Hematopoietic multipotent progenitor cell treated with erythropoietin and hydrocortisone succinate and interleukin-3 and kit ligand, for 15 days (in vitro differentiated cells): ENCODE measurements at places on chromosomes 12 and 14.

GRCh38 chr12:19688532-19688931, 249.2 kb downstream of the AEBP2 start:
- DNase-seq, result no peak

- DNase-seq, result peak; percentile 28
Measured at GRCh38 chr12:101414533-101415119, 7.1 kb upstream of the ARL1 start.

DNA sequence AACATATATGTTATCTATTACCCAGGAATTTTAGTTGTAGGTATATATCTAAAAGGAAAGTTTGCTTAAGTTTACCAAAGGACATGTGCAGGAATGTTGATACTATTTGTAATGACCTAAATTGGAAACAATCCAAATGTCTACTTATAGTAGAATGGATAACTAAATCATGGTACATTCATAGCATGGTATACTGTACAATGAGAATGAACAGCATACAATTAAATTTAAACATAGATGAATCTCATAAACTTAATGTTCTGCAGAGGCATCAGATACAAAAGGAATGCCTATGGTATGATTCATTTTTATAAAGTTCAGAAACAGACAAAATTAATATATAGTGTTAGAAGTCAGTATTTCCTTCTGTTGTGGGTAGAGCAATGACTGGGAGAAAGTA, 135.4 kb downstream of the GPHN start:
- DNase-seq, result no peak

DNA sequence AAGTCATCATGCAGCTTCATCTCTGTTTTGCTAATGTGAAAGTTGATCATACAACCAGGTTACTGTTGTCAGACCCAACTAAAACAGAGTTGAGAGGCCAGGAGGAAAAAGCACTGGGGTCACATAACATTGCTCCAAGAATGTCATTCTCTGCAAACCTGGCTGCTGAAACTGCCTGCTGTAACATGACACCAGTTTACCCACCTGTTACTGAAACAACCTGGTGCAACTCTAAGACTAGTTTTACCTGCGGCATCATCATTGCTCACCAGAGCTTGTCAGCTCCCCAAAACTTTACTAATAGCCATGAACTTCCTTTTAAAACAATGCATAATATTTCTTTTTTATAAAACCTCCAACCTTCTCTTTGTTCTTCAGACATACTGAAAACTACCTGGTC, 30.7 kb upstream of the DEGS2 start:
- DNase-seq, result no peak

GRCh38 chr14:36510078-36510799, 9.8 kb downstream of the NKX2-1 start:
- DNase-seq, result no peak

DNA sequence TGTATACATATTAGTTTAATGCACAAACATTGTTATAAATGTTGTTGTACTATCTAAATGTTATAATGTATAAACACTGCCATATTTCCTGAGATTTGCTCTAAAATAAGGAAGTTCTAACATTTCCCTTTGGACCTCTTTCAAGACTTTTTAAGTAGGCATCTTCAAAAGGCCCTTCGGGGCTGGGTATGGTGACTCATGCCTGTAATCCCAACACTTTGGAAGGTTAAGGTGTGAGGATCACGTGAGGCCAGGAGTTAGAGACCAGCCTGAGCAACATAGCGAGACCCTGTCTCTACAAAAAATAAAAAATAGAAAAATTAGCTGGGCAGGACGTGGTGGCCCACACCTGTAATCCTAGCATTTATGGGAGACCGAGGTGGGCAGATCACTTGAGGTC, 35.5 kb downstream of the FBLN5 start:
- DNase-seq, result no peak

GRCh38 chr14:106605548-106606448, 1079.4 kb downstream of the TMEM121 start:
- DNase-seq, result peak; percentile 59

DNA sequence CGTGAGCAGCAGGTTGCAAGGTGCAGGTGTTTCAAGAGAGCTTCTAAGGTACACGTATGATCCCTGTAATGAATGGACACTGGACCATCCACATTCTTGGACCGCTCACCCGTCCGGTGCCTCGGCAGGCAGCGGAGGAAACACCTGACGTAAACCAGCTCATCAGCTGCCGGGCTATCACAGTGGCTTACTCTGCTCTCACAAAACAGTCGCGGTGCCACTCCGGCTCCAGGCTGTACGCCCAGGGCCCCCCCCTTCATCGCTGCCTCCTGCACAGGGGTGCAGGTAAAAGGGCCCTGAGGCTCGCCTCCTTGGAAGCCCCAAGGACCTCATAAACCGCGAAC, 436 bp downstream of the VPS33A start:
- DNase-seq, result no peak

DNA sequence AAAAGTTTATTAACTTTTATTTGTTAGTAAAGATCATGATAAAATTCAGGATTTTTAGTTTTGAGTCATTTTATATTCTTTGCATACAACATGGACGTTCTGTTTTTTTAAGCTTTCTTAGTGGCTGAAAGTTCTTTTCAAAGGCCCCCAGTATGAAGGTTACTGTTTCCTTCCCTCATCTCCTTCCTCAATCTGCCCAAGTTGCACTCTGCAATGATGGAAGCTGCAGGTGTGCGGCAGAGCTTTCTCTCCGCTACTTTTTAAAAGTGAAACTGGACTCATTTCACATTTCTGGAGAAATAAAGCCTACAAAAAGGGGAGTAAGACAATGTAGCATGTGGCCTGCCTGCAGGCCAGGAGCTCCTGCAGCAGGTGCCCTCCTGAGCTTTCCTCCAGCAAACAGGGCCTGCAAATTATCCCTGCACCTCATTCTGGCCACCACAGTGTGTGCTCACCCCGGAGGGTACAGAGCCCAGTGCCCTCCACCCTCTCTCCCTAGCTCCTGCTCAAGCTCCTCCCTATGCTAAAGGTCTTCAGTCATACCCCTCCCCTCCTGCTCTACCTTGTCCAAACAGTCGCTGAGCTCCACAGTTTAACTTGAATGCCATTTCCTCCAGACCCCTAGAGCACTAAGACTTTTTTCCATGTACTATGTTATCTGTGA, 78.9 kb downstream of the SETD3 start:
- DNase-seq, result no peak

- DNase-seq, result no peak
Measured at GRCh38 chr14:90645842-90646443, 170.3 kb downstream of the TTC7B start.

DNA sequence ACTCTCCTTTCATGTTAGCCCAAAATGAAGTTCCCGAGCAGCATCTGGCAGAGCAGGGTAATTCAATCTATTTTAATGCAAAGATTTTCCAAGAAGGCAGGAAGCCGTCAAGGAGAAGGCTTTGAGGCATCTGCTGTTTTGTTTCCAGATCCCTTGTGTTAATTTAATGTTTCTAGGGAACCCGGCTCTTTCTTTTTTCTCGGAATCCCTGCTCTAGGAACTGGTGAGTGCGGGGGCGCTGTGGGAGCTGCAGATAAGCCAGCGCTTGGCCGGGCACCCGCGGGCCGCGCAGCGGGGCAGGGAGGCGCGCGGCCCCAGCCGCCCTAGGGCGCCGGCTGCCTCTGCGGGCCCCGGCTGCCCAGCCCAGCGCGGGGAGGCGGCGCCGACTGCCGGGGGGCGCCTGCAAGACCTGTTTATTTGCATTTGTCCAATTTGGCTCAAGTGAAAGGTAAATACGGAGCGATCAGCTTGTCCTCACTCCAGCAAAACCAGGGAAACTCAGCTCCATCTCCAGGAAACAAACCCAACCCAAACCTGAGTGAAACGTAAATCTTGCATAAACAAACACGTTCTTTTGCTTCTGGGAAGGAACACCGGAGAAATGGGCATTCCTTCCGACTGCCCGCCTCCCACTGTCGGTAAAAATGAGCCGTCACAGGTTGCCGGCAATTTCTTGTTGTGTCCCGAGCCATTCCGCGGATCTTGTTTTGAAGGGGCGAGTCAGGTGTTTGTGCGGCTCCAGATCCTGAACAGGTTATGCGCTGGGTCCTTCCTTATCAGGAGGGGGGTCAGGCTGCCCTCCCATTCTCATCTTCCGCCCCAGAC, 65.1 kb downstream of the CRADD start:
- DNase-seq, result peak; percentile 93

GRCh38 chr12:61536525-61536924, 723.7 kb upstream of the USP15 start:
- no peak for DNase-seq

GRCh38 chr14:104685216-104685997, 4.0 kb upstream of the INF2 start:
- DNase-seq, result no peak

DNA sequence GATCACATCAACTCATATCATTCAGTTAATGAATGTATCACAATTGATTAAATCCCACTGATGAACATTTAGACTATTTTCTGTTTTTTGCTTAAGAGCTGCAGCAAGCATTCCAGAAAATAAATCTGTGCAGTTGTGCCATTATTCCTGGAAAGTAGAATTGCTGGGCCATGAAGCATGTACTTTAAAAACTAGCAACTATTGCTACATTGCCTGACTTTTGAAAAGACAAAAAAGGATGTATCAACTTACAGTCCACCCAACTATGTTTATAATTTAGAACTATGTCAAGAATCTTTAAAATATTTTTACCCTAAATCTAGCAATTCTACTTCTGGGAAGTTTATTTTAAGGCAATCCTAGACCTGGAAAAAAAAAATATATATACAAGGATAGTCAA, 33.4 kb upstream of the ERGIC2 start:
- no peak for DNase-seq

DNA sequence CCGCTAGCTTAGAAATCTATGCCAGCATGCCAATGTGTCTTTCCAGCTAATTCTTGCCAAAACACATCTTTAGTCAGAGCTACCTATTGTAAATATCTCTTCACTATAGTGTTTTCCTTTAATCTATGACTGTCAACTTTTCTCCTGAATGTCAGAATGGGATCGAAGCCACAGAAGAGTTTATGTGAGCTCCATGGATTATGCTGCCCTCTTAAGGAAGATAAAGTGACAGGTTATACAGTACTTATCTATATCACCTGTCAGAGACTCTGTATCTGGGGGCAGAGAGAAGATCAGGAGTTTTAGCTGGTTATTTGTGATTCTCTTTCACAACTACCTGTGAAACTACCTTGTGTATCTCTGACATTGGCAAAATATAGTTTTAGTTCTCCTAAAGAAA, 204.3 kb upstream of the SEL1L start:
- no peak for DNase-seq

GRCh38 chr14:80988735-80989429, 33.5 kb downstream of the TSHR start:
- DNase-seq, result no peak

DNA sequence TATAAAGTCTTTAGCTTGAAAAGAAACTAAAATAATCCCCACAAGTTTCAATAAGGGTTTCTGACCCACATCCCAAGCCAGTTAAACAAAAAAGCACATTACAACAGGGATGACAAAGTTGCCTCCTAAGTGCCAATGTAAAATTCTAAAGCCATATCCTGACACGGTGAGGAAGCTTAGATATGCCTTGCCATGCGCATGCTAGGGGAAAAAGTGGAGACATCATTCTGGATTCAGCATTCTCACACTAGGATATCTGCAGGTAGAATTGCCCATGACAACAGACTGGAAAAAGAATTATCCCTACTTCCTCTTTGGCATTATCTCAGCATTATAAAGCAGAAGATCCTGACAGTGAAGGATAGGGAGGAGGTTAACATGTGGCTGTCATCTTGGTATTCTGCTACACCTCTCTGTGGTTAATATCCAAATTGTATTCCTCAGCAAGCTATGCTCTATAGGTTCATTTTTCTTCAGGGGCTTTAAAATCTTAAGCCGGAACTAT, 4.9 kb downstream of the DUSP6 start:
- no peak for DNase-seq

GRCh38 chr12:124767066-124767821, 96.4 kb downstream of the SCARB1 start:
- DNase-seq, result peak; percentile 64

DNA sequence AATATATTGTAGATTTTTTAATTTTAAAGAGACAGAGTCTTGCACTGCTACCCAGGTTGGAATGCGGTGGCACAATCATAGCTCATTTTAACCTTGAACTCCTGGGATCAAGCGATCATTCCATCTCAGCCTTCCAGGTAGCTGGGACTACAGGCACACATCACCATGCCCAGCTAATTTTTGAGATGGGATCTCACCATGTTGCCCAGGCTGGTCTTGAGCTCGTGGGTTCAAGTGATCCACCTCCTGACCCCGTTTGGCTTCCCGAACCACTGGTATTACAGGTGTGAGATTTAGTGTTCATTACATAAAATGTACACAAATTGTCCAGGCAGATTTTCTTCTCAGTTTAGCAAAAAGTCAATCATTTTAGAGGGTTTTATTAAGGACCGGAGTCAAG, 13.6 kb downstream of the SNX6 start:
- no peak for DNase-seq

DNA sequence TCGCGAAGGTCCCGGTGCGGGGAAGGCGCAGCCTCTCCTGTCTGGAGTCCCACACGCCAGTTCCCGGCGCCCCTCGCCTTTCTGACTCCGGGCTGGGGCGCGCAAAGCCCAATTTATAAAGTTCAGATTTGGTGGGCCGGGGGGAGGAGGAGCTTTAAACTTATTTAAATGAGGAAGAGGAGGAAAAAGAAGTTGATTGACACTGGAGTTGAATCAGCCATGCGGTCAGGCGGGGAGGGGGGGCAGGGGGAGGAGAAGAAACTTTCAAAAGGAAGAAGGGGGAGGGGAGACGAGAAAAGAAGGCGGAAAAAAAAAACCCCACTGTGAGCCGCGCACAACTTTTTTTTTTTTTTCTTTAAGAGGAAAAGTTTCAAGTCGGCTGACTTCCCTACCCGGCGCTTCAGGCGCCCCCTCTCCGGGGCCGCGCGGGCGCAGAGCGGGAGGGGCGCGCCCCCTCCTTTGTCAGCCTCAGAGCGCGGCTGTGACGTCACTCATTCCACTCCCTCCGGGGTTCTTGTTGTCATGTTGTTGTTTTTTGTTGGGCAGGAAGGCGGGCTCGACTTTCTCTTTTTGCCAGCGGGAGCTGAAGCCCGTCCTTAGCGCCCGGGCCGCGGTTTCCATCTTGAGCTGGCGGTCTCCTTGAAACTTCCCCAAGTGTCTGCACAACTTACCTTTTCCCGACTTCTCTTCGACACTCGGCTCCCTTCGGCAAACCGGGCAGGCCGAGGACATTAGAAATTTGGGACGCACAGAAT, at the start of gene ZFP36L1:
Gene ZFP36L1 (minus strand): TSS at position 89 of the 755 bp plus-strand sequence. CDS start 129 bp downstream, outside the sequence.
- DNase-seq, result peak; percentile 87

GRCh38 chr14:34623506-34623905, 6.4 kb downstream of the SNX6 start:
- DNase-seq, result no peak

- no peak for DNase-seq
Measured at GRCh38 chr12:202081-202731, 11.8 kb downstream of the SLC6A12 start.

- DNase-seq, result no peak
Measured at GRCh38 chr14:75884198-75884611, 97.6 kb downstream of the TGFB3 start.
